ENCODE measurements at places on chromosomes 2 and 18.

- DNase-seq = no peak
Observed at GRCh38 chr18:3444296-3444695, 5.7 kb upstream of the TGIF1 start.

- no peak for DNase-seq
Observed at GRCh38 chr2:8395718-8396117, 286.1 kb upstream of the ID2 start.

DNA sequence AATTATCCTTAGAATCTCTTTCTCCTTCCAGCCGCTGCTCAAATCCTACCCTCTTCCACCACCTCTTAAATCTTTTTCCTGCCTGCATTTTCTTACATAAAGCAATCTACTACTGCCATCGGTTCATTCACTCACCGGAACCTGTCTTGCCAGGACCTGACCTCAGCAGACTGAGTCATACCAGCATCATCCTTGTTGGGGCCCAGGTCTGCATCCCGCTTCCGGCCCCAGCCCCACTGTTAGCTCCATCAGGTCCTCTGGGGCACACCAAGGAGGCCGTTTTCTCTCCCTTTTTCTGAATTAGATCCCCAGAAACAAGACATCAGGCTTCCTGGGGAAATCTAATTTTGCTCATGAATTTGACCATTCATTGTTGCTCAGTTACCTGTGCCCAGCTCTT, 42.7 kb upstream of the TGFA start:
- DNase-seq = no peak

DNA sequence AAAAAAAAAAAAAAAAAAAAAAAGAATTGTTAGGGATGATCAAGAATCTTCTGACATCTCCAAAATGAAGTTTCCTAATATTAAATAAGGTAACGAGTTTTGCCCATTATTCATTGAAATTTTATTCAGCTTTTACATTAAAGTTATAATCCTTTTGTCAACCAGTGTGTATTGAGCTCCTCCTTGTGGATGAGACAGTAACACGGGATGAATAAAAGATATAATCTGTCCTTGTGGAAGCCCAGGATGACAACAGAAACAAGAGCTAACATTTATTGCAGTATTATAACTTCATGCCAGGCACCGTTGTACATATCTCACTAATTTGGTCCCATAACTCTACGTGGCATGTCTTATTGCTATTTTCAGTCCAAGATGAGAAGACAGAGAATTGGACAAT, 33.4 kb upstream of the SERPINB7 start:
- DNase-seq = no peak

GRCh38 chr2:1995987-1996386, 251.7 kb upstream of the PXDN start:
- no peak for DNase-seq

GRCh38 chr18:31061945-31062344, 19.4 kb upstream of the DSC3 start:
- no peak for DNase-seq

GRCh38 chr2:37827455-37827854, 97.6 kb upstream of the RMDN2 start:
- no peak for DNase-seq

GRCh38 chr18:75211953-75212750, 1.6 kb downstream of the TSHZ1 start:
- DNase-seq = no peak

GRCh38 chr2:2714408-2714807, 383.3 kb upstream of the MYT1L start:
- DNase-seq = no peak

- DNase-seq = no peak
Observed at GRCh38 chr2:49371128-49371701, 216.9 kb upstream of the FSHR start.

GRCh38 chr18:47591429-47591828, 339.0 kb downstream of the SMAD2 start:
- no peak for DNase-seq

- DNase-seq = no peak
Observed at GRCh38 chr2:143394062-143394461, 264.8 kb downstream of the ARHGAP15 start.

DNA sequence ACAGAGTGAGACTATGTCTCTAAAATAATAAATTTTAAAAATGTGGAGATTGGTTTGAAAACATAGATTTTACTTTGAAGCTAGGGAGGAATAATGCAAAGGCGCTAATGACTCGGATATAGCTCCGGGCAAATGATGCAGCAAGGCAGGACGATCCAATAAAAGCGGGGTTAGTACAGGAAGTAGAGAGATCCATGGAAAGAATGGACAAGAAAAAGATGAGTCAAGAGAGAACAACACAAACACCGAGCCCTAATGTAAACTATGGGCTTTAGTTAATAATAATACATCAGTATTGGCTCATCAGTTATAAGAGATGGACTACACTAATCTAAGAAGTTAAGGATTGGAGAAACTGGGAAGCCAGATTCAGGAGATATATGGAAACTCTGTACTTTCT, 74.5 kb downstream of the QPCT start:
- DNase-seq = no peak

- no peak for DNase-seq
Observed at GRCh38 chr2:187469538-187469937, 21.5 kb upstream of the CALCRL start.

DNA sequence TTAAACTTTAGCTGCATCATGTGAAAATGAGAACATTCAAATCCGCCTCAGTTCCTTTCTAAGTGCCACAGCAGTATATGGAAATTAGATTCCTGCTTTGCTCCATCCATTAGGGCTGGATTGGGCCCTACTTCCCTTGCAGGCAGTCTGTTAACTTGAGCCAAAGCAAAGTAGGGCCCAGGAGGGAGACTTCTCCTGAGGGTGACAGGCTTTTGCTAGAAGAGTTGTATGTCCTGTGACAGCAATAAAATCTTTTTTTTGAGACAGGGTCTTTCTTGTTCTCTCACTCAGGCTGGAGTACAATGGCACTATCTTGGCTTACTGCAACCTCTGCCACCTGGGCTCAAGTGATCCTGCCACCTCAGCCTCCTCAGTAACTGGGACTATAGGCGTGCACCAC, 28.1 kb downstream of the VIL1 start:
- DNase-seq = no peak

DNA sequence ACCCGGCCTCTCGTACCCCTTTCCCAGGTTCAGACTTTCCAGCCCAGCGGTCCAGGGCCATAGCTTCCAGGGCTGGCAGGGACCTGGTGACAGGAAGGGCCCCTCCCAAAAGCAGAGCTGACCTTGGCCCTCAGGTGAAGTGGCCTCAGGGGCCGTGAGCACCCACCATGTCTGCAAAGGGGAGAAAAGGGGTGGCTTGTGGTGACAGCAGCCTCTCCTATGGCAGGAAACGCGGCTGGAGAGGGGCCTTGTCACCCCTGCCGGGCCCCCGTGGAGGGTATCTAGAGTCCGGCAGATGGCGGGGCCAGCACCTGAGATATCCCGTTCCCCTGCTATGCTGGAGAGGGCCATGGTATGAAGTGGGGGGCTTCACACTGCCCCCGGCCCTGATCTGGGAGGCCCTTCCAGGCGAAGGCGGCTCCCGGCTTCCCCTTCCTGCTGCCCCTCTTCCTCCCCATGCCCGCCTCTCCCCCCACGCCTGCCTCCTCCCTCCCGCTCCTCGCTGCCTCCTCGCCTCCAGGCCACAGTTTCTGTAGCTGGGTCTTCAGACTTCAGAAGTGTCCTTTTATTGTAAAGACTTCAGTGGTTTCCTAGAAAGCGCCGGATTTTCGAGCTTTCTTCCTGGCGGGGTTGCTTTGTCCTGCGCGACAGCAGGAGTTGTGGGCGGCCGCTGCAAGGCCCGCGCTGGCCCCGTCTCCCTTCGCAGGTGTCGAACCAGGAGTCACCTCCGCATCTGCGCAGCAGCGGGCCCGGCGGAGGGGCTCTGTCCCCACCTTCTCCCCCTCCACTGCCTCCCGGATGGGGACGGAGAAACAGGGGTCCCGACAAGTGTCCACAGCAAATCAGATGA, 240.5 kb upstream of the MYT1L start:
- no peak for DNase-seq

DNA sequence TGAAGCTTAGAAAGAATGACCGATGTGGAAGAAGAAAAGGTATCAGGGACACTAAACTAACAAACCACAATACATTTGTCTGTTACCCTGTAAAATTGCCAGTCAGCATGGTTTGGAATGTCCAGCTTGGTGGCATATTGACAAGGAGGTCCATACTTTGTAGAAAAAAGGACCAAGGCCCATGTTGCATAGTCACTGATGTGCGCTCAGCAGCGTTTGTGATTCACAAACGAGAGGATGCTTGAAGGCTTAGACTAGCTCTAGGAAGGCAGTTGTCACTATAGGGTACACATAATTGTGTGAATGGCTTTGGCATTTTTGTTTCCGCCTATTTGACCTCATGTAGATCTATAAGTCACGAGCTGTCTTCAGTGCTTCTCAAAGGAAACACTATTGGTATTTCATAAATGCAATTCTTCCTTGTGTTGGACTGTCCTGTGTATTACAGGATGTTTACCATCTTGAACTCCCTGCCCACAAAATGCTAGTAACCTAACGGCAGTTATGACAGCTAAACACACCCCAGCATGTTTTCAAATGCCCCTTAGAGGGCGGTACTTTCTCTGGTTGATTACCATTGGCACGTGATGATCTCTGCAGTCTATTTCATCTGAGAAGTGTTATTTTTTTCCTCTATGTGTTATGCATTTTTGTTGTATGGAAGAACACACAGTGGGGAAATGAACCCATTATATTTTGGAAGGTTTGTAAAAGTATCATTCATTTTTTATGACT, 304.2 kb downstream of the CYRIA start:
- DNase-seq = no peak
